ENCODE measurements at places on chromosomes 13 and 19.

- no peak for DNase-seq
These were observed 127.3 kb downstream of the STARD13 start for GRCh38 chr13:33158271-33158670.

- no peak for DNase-seq
These were observed 33.9 kb upstream of the CEACAM8 start for GRCh38 chr19:42628411-42629140.

- no peak for DNase-seq
These were observed 40.2 kb downstream of the KCNRG start for GRCh38 chr13:50055454-50055853.

GRCh38 chr13:42543215-42543797 lies 30.6 kb upstream of the TNFSF11 start:
- DNase-seq: no peak

DNA sequence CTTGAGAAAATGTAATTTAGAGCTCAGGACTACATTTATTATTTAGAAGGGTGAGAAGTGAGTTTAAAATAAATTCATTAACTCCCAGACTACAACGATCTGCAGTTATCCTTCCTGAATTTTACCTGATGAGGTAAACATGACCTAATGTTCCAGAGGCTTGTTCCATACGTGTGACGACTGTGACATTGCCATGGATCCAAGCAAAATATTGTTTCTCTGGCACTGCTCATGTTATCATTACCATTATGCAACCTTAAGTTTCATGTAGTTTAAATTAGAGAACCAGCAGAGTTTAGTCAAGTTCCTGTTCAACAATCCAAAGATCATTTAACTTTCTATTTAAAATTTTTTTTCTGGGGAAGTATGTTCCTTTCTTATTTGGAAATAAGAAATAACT lies 279.6 kb downstream of the KLF5 start:
- no peak for DNase-seq

GRCh38 chr19:36963280-36963679 lies 47.1 kb downstream of the ZNF568 start:
- no peak for DNase-seq

All from WERI-Rb-1 (cell line).